Keratinocyte (primary cell): ENCODE measurements at places on chromosomes 12 and 14.
A peak's percentile ranks its signal among the peaks of the same experiment; 100 is the strongest.

DNA sequence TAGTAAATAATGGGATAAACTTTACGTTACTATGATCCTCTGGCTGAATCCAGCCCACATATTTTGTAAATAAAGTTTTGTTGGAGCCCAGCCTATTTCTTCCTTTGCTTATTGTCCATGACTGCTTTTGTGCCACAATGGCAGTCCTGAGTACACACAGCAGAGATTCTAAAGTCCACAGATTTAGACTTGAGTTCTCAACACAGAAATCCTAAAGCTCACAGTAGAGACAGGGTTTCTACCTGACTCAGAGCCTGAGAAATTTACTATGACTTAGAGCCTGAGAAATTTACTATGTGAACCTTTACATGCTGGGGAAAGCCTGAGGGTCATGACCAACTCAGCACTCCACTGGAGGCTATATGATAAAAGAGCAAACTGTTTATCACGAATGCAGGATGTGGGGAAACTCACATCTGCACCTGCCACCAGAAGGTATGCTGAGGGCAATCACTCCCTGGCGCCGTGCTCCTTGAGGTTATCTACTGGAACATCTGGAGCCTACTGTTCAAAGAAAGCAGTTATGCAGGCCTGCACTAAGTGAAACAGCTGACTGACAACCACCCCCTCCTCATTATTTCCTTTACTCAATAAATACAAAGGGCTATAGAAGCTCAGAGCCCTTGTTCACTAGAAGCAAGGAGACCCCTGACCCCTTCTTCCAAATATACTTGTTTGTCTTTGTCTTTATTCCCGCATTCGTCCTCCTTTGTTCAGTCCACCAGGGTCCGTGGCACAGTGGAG is 52.6 kb upstream of the BICD1 start:
- peak; percentile 42 for DNase-seq

GRCh38 chr14:28785096-28785952 is 18.7 kb downstream of the FOXG1 start:
- no peak for DNase-seq

DNA sequence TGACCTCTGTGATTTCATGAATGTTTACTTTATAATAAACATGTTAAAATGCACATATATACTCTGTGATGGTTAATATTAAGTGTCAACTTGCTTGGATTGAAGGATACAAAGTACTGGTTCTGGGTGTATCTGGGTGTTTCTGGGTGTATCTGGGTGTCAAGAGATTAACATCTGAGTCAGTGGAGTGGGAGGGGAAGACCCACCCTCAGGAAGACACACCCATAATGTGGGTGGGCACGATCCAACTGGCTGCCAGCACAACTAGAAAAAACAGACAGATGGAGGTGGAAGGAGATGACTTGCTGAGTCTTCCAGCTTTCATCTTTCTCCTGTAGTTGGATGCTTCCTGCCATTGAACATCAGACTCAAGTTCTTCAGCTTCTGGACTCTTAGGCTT is 11.9 kb downstream of the NUP37 start:
- DNase-seq, result no peak

DNA sequence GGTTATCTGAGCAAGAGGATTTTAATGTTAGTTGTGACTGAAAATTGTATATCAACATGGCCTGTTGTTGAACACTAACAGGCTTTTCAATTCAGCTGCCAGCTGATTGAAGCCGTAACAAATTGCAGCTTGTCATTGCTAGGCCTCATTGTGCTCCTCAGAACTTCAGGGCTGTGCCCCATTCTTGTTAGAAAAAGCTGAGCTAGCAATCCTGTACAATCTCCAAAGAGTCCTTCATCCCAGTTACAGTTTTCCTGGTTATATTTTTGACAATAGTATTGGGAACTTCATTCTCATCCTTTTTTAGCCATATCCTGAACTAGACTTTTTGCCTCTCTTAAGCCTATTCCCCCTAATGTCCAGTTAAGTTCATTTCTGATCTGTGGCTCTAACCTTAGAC is 564.1 kb upstream of the ATXN7L3B start:
- DNase-seq, result no peak

DNA sequence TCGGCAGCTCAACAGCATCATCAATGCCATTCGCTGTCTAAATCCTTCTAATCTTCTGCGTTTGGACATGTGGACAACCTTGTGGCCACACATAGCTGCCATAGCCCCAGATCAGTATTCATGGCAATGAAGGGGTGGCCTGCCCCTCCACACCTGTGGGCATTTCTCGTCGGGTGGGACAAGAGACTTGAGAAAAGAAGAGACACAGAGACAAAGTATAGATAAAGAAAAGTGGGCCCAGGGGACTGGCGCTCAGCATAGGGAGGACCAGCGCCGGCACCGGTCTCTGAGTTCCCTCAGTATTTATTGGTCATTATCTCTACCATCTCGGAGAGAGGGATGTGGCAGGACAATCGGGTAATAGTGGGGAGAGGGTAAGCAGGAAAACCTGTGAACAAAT is 42.3 kb downstream of the MAGOHB start:
- DNase-seq, result no peak

DNA sequence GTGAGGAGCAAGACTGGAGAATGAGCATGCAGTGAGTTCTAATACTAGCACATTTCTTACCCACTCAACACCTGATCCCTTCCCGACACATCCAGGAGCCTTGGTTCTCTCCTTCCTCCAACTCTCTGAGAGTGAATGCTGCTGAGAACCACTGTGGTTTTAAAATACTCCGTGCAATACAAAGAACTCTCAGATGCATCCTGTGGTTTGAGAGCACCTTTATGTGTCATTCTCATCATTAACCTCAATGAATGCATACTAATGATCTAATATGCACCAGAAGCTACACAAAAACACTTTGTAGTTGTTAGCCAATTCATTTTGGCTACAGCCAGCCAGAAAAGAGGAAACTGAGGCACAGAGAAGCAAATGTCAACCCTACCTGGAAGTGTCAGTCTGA is 87.6 kb downstream of the GALNT8 start:
- DNase-seq, result no peak

GRCh38 chr12:7571257-7571656 is 67.7 kb upstream of the CD163 start:
- DNase-seq, result no peak

GRCh38 chr12:104681012-104681690 is 224.4 kb downstream of the CHST11 start:
- no peak for DNase-seq

DNA sequence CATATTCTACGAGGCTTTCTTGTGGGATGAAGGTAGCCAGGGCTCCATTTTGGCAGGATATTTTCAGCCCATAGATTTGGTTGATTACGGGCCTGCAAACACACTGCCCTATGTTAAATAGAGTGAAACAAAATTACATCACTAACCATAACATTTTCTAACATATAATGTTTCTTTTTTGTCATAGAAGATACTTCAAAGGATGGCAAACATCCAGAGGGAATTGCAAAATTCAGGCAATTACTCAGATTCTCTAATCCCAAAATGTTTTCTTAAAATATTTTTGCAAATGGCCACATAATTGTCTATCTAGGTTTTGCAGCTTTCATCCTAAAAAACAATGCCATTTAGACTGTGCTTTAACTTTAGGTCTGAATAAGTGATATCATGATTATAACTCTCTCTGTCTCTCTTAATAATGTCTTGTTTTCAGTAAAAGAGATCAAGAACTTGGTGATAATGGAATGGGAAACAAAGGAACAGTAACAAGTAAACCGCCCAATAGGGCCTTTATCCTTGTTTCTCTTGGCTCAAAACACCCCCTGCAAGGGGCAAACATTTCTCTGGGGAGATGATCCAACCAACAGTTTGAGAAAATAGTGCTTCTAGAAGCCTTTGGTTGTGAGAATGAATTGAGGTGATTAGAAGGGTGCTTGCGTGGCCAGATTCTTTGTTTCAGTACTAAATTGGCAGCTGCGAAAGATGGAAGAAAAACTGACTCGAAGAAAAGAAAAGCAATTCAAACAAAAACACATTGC is 54.4 kb upstream of the BTG1 start:
- no peak for DNase-seq

GRCh38 chr12:69042970-69043369 is 110.0 kb upstream of the CPM start:
- no peak for DNase-seq

DNA sequence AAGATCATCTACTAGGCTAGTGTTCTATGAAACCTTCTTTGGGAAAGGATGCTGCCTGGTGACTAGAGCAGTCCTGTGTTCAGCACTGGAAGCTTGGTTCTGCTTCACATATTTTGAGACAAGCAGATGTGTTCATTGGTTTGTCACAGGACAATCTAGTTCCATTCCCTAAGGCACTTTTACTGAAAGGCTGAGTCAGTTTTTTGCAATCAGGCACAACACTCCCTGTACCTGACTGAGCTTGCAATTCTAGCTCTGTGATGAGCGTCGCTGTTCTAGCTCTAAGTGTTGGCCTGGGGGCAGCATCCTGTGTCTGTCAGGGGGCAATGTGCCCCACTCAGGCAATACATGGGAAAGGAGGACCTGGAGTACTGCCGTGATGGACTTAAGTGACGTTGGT is 144.4 kb downstream of the CAND1 start:
- no peak for DNase-seq

DNA sequence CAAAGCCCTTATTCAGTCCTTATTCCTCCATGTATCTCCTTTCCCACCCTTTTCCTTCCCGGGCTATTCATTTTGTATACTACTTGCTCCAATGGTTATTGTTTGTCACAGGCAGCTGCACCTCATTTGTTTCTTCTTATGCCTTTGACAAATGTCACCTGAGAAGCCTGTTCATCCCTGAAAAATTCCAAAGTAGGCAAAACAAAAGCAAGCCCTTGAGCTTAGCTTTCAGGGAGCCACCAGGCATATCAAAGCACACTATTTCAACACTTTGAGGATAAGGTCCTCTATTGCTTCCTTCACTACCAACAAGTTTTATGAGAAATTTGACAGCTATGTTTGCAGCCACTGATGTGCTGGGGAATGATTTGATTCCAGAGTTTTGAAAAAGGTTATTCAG is 738.7 kb upstream of the LMO3 start:
- DNase-seq, result no peak

DNA sequence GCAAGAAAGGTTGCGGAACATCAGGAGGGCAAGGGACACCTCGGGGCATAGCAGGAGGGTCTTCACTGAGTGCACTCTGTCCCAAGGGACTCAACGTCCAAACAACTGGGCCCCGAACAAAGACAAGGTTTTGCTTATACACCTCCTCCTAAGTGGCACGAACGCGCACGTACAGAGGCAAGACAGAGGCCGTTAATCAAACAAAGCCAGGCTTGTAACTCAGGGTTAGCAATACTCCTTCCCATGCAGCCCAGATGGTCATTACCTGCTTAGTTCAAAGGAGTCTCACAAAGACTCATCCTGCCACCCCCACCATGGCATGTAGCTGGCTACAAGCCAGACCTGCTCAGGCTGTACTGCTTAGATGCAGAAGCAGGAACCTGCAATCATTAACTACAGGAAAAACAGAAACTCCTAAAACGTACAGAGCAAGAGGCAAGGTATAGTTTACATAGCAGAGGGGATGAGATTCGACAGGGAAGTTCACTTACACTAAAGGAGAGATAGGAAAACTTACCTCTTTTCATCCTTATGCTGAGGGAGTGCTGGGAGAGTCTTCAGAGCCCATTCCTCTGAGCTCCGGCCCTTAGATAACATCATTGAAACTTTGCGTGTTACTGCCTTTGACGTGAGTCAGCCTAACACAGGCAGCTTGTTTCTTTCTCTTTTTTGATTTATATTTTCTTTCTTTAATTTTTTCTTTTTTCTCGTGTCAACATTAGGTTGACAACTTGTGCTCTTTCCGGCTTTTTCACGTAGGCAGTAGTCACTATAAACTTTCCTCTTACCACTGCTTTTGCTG is 1319.1 kb downstream of the TMEM121 start:
- DNase-seq, result no peak

- DNase-seq, result no peak
Observed at GRCh38 chr12:64456119-64456518, 4.2 kb downstream of the TBK1 start.

DNA sequence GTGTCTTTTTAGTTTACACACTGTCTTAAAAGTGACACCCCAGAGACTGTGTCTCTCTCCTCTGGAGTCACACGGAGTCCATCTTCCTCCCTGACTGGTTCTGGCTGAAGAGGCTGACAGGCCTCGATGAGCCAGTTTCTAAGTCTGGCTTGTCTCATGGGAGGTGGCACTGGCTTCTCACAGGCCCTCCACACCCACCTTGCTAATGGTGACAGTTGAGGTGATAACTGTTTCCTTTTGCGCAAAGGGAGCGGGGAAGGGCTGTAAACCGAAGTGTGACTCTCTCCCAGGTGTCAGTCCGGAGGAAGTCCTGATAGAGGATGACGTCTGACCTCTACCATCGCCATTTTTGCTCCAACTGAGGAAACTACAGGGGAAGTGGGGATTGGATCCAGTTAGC is 30.2 kb downstream of the KCTD10 start:
- DNase-seq, result no peak

DNA sequence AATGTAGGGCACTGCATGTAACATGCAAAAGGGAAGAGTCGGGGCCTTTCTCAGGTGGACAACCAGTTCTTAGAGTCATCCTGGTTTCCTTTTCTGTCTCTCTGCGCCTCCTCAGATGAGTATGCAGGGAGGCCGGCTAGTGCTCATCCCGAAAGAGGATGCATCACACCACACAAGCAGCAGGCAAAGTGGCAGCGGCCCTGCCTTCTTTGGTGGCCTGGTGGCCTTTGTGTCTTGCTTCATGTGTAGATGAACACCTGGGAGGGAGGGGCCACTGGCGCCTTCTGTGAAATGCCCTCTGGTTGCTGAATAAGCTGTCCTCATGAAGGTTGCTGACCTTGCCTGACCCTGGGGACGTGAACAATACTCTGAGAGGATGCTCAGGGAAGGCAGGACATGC is 18.0 kb downstream of the SLC24A4 start:
- no peak for DNase-seq

DNA sequence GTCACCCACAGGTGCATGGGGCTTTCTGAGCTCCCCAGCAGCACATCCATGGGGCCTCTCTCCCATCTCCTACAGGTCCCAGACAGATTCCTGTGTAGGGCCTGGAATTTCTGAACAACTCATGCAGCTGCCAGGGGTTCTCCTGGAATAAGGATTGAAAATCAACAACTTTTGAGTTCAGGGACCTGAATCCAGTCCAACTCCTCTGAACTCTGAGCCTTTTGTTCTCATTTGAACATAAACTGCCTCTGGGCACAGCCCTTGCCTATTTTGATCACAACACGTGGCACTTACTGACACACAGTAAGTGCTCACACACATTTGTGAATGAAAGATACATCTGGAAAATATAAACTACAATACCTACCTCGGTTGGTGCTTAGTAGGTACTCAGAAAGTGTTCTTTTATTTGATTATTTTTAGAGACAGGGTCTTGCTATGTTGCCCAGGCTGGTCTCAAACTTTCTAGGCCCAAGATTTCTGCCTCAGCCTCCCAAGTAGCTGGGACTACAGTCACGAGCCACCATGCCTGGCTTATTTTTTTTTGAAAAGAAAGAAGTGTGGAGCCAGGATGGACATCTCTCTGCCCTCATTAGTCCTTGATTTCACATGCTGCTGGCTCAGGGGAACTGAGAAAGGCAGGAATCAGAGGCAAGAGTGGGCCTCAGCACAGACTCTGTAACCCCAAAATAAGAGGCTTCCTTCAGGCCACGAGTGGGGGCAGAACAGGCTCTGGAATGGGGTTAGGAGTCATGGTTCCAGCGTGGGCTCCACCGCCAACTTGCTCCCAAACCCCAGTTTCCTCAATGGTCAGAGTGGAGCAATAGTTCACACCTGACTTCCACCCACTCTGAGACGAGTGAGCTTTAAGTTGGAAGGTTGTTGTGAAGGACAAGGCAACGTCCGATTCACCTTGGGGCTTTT is 27.0 kb downstream of the SYNE3 start:
- no peak for DNase-seq
